ENCODE measurements at places on chromosomes 7 and 10.

DNA sequence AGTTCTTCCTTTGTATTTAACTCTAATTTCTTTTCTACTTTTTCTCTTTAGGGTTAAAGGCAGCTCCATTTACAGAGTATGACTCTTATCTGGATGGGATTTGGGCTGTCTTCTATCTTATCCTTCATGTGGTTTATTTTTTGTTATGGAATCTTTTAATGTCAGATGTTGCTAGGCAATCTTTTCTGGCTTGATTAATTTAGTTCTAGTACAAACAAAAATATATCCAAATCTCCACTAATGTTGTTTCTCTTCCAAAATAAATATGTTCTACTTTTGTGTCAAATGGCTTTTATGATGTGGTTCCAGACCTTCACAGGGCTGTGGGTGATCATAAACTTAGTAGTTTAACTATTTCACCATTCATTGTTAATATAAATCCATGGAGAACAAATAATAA, 246.9 kb downstream of the AHR start:
- no peak for DNase-seq

DNA sequence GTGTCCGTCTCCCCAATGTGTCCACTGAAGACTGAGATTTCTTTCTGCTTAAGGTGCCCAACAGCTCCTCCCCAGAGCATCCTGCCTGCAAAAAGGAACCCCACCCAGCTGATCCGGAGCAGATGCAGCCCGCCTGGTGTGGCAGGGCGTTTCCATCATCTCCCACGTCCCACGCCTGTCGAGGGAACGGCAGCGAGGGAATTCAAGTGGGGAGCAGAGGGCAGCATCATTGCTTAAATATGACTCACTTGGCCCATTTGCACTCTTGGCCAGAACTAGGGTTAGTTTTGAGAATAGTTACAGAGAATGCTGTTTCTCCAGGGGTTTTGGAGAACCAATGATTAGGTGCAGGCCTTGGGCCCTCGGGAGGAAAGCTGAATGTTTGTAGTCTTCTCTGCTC, 20.8 kb downstream of the VWA2 start:
- no peak for DNase-seq

GRCh38 chr10:75648351-75648750, 216.9 kb downstream of the LRMDA start:
- no peak for DNase-seq

GRCh38 chr7:17103984-17104383, 194.5 kb upstream of the AHR start:
- no peak for DNase-seq

DNA sequence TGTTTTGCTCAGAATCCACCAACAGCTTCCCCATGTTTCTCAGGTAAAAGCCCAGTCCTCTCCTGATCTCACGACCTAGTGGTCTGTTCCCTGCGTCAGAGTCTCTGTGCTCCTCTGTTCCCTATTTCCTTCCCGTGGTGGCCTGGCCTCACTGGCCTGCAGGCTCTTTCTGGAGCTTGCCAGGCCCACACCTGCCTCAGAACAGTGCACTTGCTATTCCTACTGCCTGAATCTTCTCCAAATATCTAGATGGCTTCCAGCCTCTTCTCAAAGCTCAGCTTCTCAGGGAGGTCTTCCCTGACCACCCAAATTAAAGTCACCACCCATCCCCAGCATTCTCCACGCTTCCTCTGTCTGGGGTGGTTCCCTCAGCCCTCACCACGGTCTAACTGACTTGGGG, 165.3 kb downstream of the USP6NL start:
- no peak for DNase-seq

DNA sequence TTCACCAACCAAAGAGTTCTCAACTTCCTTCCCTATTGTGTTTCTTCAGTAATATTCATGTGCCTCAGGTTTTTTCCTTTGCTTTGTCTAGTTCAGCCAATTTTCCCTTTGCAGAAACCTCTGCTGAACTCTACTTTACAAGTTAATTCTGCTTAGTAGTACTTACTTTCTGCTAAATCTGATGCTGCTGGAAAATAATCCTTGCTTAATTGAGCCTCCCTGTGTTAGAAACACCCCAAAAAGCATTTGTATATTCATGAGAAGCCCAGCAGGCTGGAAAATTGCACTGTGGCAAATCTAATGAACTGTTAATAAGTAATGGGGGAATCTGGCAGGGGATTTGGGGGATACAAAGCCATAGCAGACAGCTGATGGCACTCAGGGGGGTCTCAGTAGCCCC, 78.5 kb downstream of the CDCA7L start:
- DNase-seq, result no peak

DNA sequence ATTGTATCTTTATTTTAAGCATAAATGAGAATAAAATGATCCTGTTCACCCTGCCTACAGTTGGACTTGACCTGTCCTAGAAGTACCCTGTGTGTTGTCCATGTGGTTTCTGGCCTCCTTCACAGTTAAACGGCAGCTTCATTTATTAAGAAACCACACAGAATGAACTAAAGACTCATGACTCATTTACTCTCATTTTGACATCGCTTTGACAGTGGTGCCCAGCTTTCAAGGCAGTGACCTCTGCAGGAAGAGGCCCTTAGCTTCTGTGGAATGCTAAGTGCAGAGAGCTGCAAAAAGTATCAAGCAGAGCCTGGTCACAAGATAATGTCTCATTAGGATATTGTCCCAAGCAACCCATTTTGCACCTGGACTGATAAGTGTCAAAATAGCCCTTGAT, 93.4 kb downstream of the AVL9 start:
- no peak for DNase-seq

DNA sequence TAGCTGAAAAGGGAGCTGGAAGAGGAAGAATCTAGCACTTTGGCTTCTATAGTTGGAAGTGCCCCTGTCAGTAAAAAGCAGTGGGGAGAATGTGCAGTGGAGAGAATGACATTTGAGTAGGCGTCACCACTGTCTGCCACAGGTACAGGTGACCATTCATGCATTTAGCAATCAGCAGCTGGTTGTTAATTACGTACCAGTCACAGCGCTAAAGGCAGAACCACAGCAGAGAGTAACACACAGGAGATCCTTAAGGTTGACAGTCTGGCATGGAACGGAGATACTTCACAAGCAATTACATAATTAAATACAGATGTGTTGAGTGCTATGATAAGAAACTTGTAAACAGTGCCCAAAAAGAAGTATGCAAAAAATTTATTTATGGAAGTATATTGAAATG, 24.8 kb downstream of the C10orf67 start:
- no peak for DNase-seq

DNA sequence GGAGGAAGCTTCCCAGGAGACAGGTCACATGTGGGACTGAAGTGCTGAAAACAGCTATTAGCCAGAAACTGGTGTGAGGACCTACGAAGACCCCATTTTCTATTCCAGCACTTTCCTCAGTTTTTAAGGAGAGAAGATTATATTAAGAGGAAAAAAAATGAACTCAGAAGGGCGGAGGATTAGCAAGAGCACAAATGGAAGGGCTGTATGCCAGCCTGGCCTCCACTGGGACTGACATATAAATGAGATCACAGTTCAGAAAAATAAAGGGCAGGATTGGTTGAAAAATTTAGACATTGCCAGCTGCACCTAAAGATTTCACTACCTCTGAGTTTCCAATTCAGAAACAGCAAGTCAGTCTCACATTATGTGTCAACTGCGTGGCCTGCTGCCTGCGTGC, 53.0 kb downstream of the GSDME start:
- DNase-seq, result no peak

DNA sequence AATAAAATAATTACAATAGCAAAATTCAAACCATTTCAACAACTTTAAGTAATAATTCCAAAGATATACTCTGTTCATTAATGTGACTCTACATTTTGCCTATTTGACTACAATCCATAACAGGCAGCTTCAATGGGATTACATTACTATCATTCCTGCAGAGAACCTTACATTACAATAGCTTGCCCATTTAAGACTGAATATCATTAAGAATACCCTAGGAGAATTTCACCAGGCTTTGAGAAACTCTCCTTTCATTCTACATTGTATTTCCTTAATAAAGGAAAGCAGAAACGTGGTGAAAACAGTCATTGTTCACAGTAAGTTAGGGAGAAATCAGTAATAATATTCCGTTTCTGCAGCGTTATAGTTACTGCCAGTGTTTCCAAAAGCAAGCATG, 209.5 kb downstream of the GLI3 start:
- no peak for DNase-seq

DNA sequence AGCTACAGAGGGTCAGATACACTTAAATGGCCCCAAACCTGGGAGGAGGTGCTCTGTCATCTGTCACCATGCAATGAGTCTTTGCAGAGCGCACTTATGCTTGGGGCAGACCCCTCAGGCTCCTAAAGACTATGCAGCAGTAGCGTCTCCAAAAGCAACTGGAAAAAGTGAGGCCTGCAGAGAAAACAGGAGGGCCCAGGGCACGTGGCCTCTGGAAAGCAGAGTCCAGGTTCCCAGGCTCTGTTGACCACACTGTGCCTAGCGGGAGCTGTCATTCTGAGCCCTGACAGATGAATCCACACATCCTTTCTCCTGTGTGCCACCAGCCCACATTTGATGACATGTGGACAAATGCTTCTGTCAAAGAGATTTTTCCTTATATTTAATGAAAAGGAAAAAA, 66.4 kb downstream of the MINDY4 start:
- no peak for DNase-seq

DNA sequence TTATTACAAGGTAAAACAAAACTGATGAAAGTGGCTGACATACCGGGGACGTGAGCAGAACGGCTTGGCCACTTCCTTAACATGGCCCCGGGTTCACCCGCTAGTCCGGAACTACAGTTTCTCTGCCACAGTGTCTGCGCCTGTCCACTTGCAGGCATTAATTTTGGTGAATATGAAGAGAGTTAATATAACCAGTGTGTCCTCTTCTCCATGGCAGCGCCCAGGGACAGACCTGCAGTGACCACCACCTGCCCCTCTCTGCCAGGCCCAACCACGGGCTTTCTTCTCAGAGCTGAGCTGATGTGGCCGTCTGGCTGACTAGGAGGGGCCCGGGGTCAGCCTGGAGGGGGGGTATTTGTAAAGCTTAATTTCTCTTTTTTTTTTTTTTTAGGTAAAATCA, 1.1 kb upstream of the NDUFB2 start:
- no peak for DNase-seq

- no peak for DNase-seq
These were observed 116.2 kb downstream of the CDH23 start for GRCh38 chr10:71512761-71513539.

Measured in activated CD4-positive, alpha-beta T cell treated with anti-CD3 and anti-CD28 coated beads for 24 hours (primary cell).